Heart left ventricle (tissue), 16 donors: ENCODE measurements at places on chromosomes 4 and X.

DNA sequence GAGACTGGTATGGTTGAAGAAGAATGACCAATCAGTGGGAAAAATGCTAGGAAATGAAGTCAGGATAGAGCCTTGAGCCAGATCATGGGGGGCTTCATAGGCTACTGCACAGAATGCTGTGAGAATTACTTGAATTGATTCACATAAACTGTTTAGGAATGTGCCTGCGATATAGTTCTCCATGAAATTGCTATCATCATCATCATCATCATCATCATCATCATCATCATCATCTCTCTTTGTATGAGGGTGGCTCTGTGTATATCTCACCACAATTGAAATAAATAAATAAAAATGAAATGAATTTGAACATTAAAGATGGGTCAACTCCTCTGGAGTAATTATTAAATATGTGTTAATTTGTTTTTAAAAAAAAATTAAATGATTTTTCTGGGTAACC, 148.6 kb upstream of the LEF1 start:
- DNase-seq: no peak
- H3K27ac ChIP-seq: no peak overlapping the region
- H3K27me3 ChIP-seq: no peaks in the 10 kb centered on the region
- no peaks in the 10 kb centered on the region for H3K4me1 ChIP-seq
- no peak overlapping the region for H3K4me3 ChIP-seq
- no peaks in the 10 kb centered on the region for H3K36me3 ChIP-seq

GRCh38 chr4:150150629-150151062, 72.4 kb downstream of the DCLK2 start:
- DNase-seq: no peak
- no peaks in the 10 kb centered on the region for H3K27me3 ChIP-seq

DNA sequence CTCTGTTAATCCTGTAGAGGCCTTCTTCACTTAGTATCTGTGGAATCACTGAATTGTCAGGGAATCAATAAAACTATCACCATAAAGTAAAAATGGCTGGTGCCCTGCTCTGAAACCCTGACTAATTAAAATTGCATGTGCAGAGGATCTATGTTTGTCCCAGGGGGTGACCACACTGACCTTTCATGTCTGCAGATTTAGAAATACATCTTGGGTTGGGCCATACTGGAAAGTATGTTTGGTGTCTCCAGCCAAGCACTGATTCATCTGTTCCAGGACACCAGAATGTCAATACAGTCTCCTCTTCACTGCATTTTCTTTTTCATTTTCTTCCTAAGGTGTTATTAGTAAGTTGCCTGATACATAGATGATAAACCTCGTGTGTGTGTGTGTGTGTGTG, 490.9 kb upstream of the INTU start:
- no peak overlapping the region for H3K27ac ChIP-seq
- H3K4me1 ChIP-seq: no peaks in the 10 kb centered on the region
- no peak for DNase-seq
- no peaks in the 10 kb centered on the region for H3K27me3 ChIP-seq
- H3K4me3 ChIP-seq: no peak overlapping the region

DNA sequence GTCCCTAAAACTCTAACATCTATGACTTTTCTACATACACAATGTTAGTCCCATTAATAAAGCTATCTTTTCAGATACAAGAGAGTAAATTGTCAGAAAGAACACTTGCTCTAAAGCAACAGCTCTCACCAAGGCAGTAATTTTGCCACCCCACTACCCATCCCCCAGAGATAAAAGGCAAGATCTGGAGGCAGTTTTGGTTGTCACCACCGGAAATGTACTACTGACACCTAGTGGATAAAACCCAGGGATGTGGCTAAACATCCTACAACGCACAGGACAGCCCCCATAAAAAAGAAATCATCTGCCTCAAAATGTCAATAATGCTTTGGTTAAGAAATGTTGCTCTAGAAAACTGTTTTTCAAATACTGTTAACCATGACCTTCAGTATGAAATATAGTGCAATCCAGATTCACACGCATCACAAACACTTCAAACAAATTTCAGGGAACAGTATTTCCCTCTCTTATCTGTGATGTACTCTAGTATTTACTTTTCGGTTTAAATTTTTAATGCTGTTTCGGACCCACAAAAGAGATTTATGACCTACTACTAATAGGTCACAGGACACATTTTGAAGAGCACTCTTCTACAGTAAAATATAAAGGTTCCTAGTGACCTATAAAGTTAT, 5.1 kb downstream of the FBXL5 start:
- H3K4me1 ChIP-seq: peaks cover 44% of the 10 kb centered on the region
- H3K27ac ChIP-seq: peak overlapping the region; percentile 10
- no peaks in the 10 kb centered on the region for H3K27me3 ChIP-seq
- DNase-seq: peak; percentile 40
- H3K36me3 ChIP-seq: no peaks in the 10 kb centered on the region
- H3K4me3 ChIP-seq: no peak overlapping the region

GRCh38 chrX:17631647-17632046, 105.6 kb upstream of the SCML1 start:
- no peak overlapping the region for H3K27ac ChIP-seq
- no peak overlapping the region for H3K4me3 ChIP-seq
- no peak for DNase-seq
- no peaks in the 10 kb centered on the region for H3K27me3 ChIP-seq

GRCh38 chr4:55143858-55144257, 18.5 kb upstream of the KDR start:
- no peak for DNase-seq
- no peaks in the 10 kb centered on the region for H3K36me3 ChIP-seq
- H3K4me1 ChIP-seq: no peaks in the 10 kb centered on the region
- H3K27ac ChIP-seq: no peak overlapping the region

DNA sequence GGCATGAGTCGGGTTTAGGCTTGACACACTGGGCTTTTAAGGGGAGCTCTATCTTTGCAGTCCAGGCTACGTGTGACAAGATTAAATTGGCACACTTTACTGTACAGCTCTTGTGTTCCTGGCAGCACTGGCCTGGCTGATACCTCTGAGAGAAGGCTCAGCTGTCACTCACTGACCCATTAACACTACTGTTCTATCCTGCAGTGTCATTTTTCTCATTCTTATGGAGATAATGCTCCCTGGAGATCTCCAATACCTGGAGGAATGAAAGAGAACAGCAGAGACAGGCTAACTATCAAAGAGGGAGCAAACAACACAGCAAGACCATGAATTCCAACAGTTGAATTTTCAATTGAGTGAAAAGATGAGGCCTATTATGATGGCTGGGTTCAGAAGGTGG, 1.7 kb upstream of the PDHA2 start:
- H3K36me3 ChIP-seq: no peaks in the 10 kb centered on the region
- no peaks in the 10 kb centered on the region for H3K27me3 ChIP-seq
- H3K27ac ChIP-seq: no peak overlapping the region
- DNase-seq: peak; percentile 61

DNA sequence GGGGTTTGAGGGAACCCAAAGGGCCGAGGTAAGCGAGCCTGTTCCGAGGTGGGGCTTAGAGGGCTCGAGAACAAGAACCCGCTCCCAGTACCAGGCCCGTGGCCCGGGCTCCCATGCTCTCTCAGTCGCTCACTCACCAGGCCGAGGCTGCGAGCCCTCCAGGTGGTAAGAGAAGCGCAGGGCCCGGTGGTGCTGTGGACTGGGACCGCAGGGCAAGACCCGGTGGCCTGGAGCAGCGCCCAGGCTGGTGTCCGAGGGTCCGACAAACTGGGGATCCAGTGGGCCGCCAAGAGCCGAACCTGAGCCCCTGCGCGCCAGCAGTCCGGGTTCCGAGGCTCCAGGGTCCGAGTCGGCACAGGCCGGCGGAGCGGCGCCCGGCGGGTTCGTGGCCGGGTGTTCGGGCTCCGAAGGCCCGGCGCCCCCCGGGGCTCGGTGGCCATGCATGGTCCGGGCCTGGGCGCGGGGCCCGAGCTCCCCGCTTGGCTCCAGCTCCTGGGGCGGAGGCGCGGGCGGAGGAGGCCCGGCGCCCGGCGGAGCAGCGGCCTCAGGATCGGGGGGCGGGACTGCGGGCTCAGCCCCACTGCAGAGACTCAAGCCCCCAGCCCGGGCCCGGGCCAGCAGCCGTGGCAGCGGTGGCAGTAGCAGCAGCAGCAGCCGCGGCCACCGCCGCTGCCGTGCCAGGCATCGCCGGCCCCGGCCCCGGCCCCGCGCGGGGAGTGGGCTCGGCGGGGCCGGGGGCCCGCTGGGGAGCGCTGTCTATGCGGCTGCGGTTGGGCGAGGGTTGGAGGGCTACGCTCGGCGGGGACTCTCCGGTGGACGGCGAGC, 833 bp downstream of the FGD1 start:
- no peak for DNase-seq
- no peaks in the 10 kb centered on the region for H3K4me1 ChIP-seq
- H3K36me3 ChIP-seq: no peaks in the 10 kb centered on the region
- H3K4me3 ChIP-seq: peak overlapping the region; percentile 75
- peak overlapping the region; percentile 80 for H3K27ac ChIP-seq

GRCh38 chr4:71294301-71294700, 44.5 kb upstream of the SLC4A4 start:
- no peaks in the 10 kb centered on the region for H3K4me1 ChIP-seq
- no peaks in the 10 kb centered on the region for H3K27me3 ChIP-seq
- DNase-seq: no peak
- no peak overlapping the region for H3K27ac ChIP-seq

GRCh38 chrX:18676470-18676869, 4.6 kb upstream of the RS1 start:
- no peak overlapping the region for H3K4me3 ChIP-seq
- DNase-seq: no peak
- H3K36me3 ChIP-seq: no peaks in the 10 kb centered on the region
- no peaks in the 10 kb centered on the region for H3K27me3 ChIP-seq
- no peak overlapping the region for H3K27ac ChIP-seq

- H3K27me3 ChIP-seq: no peaks in the 10 kb centered on the region
- no peaks in the 10 kb centered on the region for H3K36me3 ChIP-seq
- no peak overlapping the region for H3K4me3 ChIP-seq
- H3K4me1 ChIP-seq: no peaks in the 10 kb centered on the region
- no peak for DNase-seq
Observed at GRCh38 chr4:34649716-34650115, 1594.6 kb downstream of the ARAP2 start.

GRCh38 chrX:42976746-42977366, 198.9 kb upstream of the PPP1R2C start:
- no peak for DNase-seq
- no peak overlapping the region for H3K4me3 ChIP-seq
- no peaks in the 10 kb centered on the region for H3K36me3 ChIP-seq
- no peaks in the 10 kb centered on the region for H3K4me1 ChIP-seq
- no peaks in the 10 kb centered on the region for H3K27me3 ChIP-seq
- H3K27ac ChIP-seq: no peak overlapping the region

DNA sequence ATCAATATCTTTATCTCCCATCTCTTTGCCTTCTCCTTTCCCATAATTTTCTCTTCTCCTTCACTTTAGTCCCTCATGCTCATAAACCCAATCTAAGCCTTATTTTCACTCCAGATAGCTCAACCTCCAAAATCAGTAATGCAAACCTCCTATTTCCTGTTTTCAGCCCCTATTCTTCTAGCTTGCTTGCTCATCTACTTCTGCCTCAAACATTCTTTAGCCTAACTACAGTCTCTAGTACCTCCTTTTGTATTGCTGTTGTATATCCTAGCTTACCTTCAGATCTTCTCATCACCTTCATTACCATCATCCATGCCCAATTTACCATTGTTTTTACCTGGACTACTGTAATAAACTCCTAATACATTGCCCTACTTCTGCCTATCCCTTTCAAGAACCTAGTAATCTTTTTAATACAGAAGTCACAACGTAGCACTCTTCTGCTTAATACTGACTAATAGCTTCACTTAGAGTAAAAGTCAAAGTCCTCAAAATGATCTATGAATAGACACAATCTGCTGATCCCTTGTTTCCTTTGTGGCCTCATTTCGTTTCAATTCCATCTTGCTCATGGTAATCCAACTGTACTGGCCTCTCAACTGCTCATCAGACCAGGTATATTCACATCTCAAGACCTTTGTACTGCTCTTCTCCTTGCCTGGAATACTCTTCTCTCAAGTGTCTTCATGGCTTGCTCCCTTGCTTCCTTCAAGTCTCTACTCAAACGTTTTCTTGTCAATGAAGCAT, 123.4 kb downstream of the FAM13A start:
- DNase-seq: no peak
- H3K4me3 ChIP-seq: no peak overlapping the region
- no peaks in the 10 kb centered on the region for H3K27me3 ChIP-seq
- no peaks in the 10 kb centered on the region for H3K36me3 ChIP-seq
- no peaks in the 10 kb centered on the region for H3K4me1 ChIP-seq

GRCh38 chr4:118953276-118953675, 64.6 kb downstream of the SYNPO2 start:
- DNase-seq: no peak
- H3K27me3 ChIP-seq: no peaks in the 10 kb centered on the region
- H3K4me1 ChIP-seq: peaks cover 27% of the 10 kb centered on the region
- H3K4me3 ChIP-seq: no peak overlapping the region
- H3K36me3 ChIP-seq: no peaks in the 10 kb centered on the region

DNA sequence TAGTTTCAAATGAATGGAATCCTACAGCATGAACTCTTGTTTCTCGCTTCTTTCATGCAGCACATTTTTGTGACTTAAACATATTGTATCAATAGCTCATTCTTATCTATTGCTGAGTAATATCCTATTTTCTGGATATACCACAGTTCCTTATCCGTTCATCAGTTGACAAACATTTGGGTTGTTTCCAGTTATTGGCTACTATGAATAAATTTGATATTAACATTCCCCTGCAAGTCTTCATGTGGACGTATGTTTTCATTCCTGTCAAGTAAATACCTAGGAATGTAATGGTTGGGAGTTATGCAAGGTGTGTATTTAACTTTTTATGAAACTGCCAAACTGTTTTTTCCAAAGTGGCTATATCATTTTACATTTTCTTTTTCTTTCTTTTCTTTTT, 114.0 kb upstream of the SH3RF1 start:
- DNase-seq: no peak
- no peaks in the 10 kb centered on the region for H3K27me3 ChIP-seq
- no peak overlapping the region for H3K27ac ChIP-seq
- H3K4me1 ChIP-seq: no peaks in the 10 kb centered on the region
